ENCODE measurements at places on chromosomes 1 and 21. TPM values are rescaled to one million over a fixed set of nuclear protein-coding genes. Genes with fewer than 3 reads are reported as not detected.

GRCh38 chr1:160711602-160712311, at the start of gene CD48:
TSS of gene CD48 (minus strand) at chr1:160711822. CDS start at chr1:160711763, 59 bp downstream.
- H3K36me3 ChIP-seq, result no peaks in the 10 kb centered on the region
- H3K27ac ChIP-seq, result no peak within 1 kb of the TSS
- peaks cover 26% of the 10 kb centered on the region for H3K27me3 ChIP-seq
- DNase-seq, result no peak
- no peaks in the 10 kb centered on the region for H3K4me1 ChIP-seq

DNA sequence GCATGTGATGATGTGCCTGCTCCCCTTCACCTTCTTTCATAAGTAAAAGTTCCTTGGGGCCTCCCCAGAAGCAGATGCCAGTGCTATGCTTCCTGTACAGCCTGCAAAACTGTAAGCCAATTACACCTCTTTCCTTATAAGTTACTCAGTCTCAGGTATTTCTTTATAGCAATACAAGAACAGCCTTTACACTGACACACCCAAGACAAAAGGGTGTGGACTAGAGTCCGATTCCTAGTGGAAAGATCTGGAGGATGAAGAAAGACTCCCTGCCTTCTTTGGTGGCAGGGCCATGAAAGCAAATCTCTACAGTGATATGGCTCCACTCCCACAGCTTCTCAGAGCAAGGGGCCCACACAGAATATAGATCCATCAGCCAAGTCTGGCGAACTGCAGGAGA, 209.7 kb upstream of the ST6GALNAC5 start:
- no peaks in the 10 kb centered on the region for H3K4me1 ChIP-seq
- H3K27ac ChIP-seq, result no peak overlapping the region
- DNase-seq, result no peak
- no peak overlapping the region for H3K4me3 ChIP-seq
- H3K27me3 ChIP-seq, result no peaks in the 10 kb centered on the region
- H3K36me3 ChIP-seq, result no peaks in the 10 kb centered on the region

DNA sequence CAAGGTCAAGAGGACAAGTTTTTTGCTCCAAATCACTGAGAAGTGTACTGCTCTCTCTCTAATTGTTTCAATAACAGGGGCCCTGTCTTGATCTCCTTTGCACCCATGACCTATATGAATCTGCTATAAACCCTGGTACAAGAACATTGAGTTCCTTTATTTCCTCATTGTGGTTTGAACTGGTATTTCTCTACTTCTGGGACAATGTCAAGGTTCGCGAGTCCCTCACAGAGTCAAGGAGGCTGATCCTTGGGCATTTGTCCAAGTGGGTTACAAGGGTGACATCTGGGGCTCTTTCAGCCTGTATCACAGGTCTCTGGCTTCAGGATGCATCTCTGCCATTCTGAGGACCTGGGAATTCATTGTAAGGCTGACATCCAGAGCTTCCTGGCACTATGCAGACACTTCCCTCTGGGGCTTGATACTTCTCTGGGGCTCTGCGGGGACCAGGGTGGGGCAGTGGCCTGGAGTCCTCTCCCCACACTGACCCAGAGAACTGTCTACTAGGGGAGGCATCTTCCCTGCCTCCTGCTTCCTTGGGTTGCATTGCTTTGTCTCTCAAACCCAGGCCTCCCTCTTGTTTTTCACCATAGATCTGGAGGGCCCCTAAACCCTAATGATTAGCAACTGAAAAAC, 22.5 kb upstream of the ZNF648 start:
- H3K36me3 ChIP-seq, result no peaks in the 10 kb centered on the region
- no peaks in the 10 kb centered on the region for H3K27me3 ChIP-seq
- H3K4me3 ChIP-seq, result no peak overlapping the region
- DNase-seq, result no peak

The CCDC17 gene
- 3.6 TPM for total RNA-seq

The BRDT gene
- not detected for total RNA-seq

The CGN gene
- total RNA-seq, result 52.8 TPM

Data from type B pancreatic cell (in vitro differentiated cells).